ENCODE measurements at places on chromosomes 2 and 18. TPM values are rescaled to one million over a fixed set of nuclear protein-coding genes. Genes with fewer than 3 reads are reported as not detected.

Gene GFPT1
- total RNA-seq = 37.0 TPM

Gene RAX
- total RNA-seq = not detected

Gene LTBP1
- 8.7 TPM for total RNA-seq

Gene BAZ2B
- total RNA-seq = 20.5 TPM

Gene CARF
- total RNA-seq = 3.1 TPM

DNA sequence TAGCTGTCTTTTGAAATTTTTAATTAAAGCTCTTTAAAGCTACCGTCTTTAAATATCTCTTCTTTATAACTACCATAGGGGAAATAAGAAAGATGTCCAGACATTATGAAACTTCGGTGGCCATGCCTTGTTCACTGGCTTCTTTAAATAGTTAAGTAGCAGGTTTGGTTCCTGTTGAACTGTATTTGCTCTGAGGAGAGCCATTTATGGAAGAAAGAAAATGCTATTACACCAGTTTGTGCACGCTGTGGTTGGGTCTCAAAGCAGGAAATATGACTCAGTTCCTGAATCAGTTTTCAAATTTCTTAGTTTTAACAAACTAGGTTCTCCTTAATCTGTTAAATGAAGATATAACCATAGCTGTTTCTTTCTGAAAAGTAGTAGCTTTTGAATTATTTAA, 12.2 kb downstream of the ARPC2 start:
- DNase-seq = no peak

- peak; percentile 31 for DNase-seq
Observed at GRCh38 chr2:227374158-227374557, 4.9 kb downstream of the TM4SF20 start.

GRCh38 chr18:29436459-29436858, 1259.5 kb upstream of the CDH2 start:
- no peak for DNase-seq

DNA sequence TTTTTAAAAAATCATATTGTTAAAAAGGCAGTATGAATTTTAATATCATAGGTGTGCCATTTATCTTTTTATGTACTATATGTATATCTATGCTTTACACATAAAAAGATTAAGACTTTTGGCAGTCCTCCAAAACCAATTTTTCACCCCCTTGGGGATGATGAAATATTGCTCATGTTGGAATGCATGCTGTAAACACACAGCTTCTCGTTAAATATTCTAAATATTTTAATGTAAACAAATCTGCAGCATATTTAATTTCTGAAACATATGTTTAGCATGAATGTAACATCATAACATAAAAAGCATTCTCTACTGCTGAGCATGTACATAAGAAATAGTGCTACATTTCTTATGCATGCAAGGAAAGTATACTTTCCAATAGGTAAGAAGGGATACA, 484.3 kb upstream of the LRATD1 start:
- no peak for DNase-seq

DNA sequence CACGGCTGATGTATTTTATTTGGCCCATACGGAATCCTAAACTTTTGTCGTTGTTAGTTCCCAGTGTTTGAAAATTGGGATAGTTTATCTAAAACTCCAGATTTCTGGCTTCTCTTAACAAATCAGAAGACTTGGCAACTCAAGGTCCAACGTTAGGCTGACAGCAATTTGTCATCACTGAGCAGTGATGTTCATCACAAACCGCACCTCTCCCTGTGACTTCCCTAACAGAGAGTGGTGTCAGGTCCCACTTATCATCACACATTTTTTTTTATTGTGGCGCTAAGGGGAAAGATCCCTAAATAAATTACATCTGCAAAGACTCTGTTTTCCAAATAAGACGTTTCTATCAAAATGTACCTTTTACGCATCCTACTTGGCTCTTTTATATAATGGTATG, 55.7 kb downstream of the RASGRP3 start:
- DNase-seq = no peak

DNA sequence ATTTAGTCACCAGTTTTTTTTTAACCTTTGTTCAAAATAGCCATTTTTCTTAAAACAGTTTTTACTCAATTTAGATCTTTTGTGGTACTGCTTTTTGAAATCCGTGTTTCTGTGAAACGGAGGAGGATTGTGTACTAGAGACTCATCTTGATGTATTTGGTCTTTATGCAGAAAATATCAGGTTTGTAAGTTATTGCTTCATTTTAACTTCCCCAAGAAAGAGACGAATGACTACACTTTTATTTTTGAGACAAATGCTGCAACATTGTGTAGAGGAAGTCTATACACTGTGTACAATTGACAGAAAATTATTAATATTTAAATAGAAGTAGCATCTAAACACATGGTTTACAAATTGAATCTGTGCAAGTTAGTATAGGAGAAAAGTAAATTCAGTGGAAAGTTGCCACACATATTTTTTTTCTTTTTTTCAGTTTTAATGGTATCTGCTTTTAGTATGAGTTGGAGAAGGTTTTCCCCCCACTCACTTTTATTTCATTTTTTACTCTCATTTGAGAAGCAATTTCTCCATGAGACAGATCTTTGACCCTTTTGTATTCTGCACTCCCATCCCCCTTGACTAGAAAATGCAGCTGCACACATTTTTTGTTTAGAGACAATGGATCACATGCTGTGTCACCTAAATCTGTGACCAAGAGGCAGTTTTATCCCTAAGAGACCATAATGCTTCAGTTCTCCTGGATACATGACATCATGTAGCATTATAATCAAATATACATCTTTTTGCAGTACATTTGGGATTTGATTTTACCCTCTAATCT, 200.8 kb upstream of the STON1 start:
- DNase-seq = no peak

- DNase-seq = no peak
Observed at GRCh38 chr2:168179592-168179991, 67.8 kb downstream of the STK39 start.

DNA sequence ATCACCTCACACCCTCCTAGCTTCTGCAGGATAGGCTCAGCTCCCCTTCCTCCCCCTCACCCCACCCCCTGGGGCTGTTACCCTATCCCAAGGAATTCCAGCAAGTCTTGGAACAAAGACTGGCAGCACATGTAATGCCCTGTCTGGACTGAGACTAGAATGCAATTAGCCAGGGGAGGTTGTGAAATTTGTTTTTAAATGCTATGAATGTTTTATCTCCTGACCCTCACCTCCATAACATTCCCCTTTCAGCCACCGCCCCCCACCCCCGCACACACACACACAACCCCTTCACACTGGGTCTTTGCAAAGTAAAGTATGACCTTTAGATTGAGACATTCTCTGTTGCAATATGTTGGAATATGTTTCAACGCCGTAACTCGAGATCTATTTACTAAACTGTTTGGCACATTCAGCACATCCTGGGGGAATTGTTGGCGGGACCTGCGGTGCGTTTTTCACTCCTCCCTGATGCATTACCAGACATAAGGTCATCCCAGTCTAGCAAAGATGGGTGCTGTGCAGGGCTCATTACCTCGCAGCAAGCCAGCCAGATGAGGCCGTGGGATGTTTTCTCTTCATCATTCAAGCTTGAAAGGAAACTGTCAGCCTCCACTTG, 290.7 kb upstream of the SLC14A2 start:
- DNase-seq = no peak

DNA sequence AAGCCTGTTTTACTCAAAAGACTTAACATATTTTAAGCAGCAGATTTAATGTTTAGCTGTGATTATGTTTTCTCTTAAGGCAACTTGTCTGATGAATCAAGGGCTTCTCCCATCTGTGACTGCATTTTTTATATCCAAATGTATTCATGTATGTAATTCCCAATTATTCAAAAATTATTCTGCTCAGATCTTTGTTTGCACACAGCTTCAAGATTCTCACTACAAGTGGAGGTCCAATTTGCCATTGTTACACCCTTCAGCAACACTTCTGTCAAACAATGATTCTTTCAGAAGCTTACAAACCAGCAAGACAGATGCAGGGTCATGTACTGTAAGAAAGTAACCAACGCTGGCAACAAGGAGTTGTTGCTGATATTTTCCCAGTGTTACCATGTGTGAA, 5.9 kb upstream of the LRPPRC start:
- DNase-seq = no peak

- DNase-seq = no peak
Observed at GRCh38 chr18:41457765-41458326, 497.2 kb upstream of the PIK3C3 start.

DNA sequence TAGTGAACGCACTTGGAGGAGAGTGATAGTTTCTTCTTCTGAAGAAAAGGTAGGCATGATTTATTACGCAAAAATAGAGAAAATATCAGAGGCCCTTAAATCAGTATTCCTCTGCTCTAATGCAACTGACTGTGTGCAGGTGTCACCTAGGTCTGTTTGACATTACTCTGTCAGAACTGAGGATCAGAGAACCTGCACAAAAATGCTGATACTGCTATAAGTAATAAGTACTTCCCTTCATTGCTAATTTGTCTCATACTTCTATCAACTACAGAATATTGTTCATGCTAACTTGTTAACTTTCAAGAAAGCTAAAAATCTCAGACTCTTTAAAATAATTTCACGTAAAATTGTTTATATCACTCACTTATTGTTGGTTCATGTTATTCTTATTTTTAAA, 358.5 kb downstream of the ZNF804A start:
- no peak for DNase-seq

DNA sequence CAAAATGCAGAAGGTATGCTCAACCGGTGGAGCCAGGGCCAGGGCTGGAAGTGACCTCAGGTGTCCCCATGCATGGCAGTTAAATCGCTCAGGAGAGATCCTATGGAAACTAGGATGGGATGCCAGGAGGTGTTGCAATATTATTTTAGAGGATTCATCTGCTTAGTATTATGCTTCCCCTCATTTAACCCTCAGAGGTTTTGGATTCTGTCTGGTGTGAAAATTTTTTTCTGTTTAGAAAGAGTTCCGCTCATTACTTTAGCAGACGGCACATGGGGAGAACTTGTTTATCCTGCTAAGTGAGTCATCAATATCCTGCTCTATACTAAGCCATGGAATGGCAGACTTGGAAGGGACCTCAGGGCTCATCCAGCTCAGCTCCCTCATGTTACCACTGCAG, 42.5 kb downstream of the TRIB2 start:
- peak; percentile 51 for DNase-seq

- no peak for DNase-seq
Observed at GRCh38 chr2:46666044-46666679, 186.8 kb downstream of the TMEM247 start.

- no peak for DNase-seq
Observed at GRCh38 chr18:21387886-21388285, 145.9 kb downstream of the GREB1L start.

DNA sequence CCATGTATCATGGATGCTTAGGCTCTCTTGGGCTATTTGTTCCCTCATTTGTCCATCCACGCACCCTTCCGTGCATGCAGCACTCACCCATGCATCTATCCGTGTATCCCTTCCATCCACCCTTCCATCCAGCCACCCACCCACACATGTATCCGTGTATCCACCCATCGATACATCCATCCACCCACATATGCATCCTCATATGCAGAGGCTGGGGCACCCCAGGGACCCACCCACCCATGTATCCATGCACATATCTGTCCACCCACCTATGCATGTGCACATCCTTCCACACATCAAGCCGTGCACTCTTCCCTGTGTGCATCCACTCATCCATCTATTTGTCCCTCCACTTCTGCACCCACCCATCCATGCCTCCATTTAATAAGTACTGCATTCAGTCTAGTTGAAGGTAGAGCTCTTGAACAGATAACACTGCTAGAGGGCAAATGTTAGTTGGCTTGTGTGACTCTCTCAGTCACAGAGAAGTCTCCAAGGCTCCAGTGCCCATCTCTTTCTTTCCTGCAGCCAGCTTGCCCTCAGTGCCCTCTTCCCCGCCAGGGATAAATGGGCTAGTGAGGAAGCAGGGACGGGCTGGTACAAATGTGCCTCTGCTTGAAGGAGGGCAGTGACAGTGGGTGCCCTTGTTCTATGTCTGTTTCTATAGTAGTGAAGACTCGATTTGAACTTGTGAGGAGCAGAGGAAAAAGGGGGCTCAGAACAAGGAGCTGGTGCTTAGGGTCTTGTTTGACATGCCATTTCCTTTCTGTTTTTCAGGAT, 61.5 kb downstream of the EMILIN2 start:
- DNase-seq = no peak

GRCh38 chr18:68219274-68219673, 495.6 kb downstream of the TMX3 start:
- DNase-seq = no peak

Data from SJSA1 (cell line).